ENCODE measurements at places on chromosomes 5 and 9. TPM values are rescaled to one million over a fixed set of nuclear protein-coding genes. Genes with fewer than 3 reads are reported as not detected.

- DNase-seq: no peak
Observed at GRCh38 chr5:89128092-89128491, 245.1 kb upstream of the MEF2C start.

The OMD gene
- 6.5 TPM for total RNA-seq

The FOXD4L6 gene
- total RNA-seq: not detected

The UGT3A1 gene
- total RNA-seq: not detected

DNA sequence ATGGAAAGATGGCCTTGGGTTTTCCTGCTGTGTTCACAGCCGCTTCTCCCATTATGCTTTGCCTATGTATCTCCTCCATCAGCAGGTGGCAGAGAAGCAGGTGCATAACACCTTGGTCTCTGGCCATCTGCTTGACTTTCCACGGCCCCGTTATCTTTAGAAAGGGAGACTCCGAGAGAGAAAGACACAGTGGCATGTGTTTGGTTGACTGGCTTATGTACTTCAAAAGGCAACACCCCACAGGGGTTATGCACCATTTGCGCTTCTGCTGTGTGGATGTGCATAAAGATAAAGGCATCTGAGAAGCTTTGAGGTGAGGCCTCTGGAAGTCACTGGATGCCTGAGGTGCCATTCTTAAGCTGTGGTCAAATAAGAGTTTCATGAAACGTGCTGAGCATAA lies 138.4 kb downstream of the EGFLAM start:
- DNase-seq: no peak
